Stimulated activated naive B cell treated with anti-CD40 and anti-IgM and Interleukin-4, amounts not matched to agents 10 μg/mL and 1 μg/mL and 100 μg/mL, for 72 hours (primary cell): ENCODE measurements at places on chromosomes 16 and 17.

DNA sequence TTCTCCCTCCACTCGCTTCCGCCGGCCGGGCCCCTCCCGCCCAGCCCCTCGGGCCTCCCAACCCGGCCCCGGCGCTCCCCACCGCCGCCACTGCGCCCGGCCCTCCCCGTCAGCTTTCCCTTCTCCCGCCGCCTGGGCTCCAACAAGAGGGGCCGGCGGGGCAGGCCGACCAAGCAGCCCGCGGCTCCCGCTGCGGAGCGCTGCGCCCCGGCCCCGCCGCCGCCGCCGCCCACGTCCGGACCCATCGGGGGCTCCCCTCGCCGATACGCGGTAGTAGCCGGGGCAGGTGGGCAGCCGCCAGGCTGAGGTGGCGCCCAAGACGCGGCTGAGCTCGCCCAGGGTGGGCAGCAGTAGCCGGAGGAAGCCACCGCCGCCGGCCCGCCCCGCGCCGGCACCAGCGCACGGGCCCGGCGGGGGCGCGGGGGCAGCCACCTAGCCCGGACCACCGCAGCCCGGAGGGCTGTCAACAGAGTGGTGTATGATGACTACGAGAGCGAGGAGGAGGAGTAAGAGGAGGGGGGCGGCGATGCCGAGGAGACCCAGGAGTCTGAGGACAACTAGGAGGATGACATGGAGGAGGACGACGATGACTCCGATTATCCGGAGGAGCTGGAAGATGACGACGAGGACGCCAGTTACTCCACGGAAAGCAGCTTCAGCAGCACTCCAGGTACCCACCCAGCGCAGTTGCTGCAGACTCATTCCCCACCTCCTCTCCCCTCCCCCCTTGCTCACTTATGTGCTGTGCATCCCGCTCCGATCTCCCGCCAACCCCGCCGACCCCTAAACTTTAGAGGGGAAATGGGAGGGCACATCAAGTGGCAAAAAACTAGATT is 498 bp downstream of the LRRC37B start:
- peak overlapping the region; percentile 70 for H3K27ac ChIP-seq
- H3K36me3 ChIP-seq: peaks cover 5% of the 10 kb centered on the region
- peak; percentile 23 for DNase-seq
- peaks cover 19% of the 10 kb centered on the region for H3K4me1 ChIP-seq

- peaks cover 15% of the 10 kb centered on the region for H3K36me3 ChIP-seq
- no peak for DNase-seq
- H3K4me3 ChIP-seq: no peak overlapping the region
- no peak overlapping the region for H3K27ac ChIP-seq
These were observed 175.9 kb downstream of the XYLT1 start for GRCh38 chr16:17294856-17295255.

DNA sequence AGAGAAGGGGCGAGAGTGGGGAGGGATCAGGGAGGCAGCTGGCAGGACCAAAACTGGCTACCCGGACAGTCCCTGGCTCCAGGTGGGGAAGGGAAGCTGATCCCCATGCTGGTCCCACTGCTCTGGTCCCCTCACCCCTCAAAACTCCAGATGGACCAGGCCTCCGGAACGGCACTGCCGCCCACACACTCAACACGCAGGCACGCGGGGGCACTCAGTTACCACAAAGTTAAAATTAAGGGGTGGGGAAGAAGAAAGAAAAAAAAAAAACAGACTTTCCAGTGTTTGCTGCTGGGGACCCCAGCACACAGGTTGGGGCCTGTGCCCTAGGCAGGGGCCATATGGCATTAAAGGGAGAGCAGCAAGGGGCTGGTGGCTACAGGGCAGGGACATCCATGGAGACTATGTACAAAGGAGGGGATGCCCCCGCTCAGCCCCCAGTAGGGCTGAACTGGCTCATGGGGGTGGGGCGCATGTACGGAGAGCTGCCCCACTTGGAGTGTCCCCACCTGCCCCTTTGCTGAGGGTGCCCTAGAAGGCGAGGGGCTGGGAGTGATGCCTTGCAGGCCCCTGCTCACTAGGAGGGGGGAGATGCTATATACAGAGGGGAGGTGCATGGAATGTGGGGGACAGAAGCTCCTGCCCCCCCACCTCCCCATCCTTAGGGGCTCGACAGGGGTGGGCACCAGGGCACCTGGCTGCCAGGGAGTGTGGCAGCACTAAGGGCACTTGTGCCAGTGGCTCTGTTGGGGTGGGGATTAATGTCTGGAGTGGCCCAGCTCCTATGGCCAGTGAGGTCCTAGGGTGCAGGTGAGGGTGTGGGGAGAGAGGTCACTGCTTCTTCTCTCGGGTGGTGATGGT is 5.6 kb downstream of the TP53I13 start:
- H3K27me3 ChIP-seq: no peaks in the 10 kb centered on the region
- DNase-seq: no peak
- no peak overlapping the region for H3K4me3 ChIP-seq
- H3K4me1 ChIP-seq: peaks cover 26% of the 10 kb centered on the region
- peak overlapping the region; percentile 14 for H3K27ac ChIP-seq

- peaks cover 2% of the 10 kb centered on the region for H3K4me1 ChIP-seq
- peaks cover 40% of the 10 kb centered on the region for H3K27me3 ChIP-seq
- H3K27ac ChIP-seq: no peak overlapping the region
- no peak for DNase-seq
- H3K4me3 ChIP-seq: no peak overlapping the region
These were observed 397.7 kb upstream of the TNRC6C start for GRCh38 chr17:77560841-77561240.
